Dermis microvascular lymphatic vessel endothelial cell (primary cell): ENCODE measurements at places on chromosomes 1 and 21. TPM values are rescaled to one million over a fixed set of nuclear protein-coding genes. Genes with fewer than 3 reads are reported as not detected.

C1orf122 gene
- total RNA-seq, result 12.1 and 21.2 TPM in 2 replicates

CFH gene
- 6.5 and 92.4 TPM in 2 replicates for total RNA-seq

LCE1F gene
- not detected in 2 replicates for total RNA-seq

DNA sequence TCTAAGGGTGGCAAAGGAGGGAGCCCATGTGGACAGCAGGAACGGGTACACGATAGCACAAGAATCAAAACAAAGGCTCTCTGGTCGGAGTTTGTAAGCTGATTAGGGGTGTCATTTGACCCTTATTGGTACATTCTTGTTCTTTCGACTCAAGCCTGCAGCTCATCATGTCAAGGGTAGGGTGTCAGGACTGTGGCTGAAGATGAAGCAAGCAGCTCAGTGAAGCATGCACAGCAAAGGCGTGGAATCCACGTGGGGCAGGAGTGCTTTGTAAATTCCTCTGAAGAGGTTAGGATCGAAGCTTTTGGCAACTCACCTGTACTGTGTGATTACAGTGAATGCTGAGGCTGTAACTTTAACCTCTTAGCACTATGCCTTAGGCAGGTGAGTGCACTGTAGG, 4.7 kb upstream of the ABCB10 start:
- DNase-seq, result no peak

DNA sequence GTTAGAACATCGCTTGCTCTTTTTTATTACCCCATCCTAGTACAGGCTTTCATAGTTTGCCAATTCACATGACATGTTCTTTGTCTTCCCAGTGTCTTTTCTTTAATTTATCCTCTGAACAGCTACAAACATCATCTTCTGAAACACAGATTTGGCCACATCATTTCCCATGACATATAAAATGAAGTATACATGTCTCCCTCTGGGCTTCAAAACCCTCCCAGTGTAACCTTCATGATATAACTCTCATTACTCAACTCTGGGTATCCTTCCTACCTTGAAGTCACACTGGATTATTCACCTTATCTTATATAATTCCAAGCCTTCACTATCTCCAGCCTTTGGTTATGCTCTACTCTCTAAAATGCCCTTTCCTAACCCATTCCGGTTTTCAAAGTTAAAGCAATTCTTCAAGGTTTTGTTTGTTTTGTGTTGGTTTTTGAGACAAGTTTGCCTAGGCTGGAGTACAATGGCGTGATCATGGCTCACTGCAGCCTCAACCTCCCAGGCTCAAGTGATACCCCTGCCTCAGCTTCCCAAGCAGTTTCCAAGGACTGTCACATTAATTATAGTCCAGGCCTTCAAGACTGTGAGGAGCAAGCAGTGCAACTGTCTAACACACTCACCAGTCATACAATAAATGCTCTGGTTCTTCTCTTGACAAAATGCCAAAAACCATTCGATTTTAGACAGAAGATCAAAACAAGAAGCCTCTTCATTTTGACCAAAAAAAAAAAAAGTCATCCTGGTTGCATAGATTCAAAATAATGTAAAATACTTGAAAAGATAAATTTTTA, 5.8 kb downstream of the RGS1 start:
- no peak for DNase-seq

DNA sequence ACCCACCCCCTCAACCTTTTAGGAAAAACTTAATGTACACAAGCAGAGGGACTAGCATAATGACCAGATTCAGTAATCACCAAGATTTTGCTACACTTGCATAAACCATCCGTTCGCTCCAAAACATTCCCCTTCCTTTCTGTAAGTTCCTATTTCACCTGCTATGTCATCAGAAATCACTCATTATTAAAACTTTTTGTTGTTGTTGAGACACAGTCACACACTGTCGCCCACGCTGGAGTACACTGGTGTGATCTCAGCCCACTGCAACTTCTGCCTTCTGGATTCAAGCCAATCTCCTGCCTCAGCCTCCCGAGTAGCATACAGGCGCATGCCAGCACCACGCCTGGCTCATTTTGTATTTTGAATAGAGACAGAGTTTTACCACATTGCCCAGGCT, 3.4 kb downstream of the MRPL20 start:
- DNase-seq, result no peak

- DNase-seq, result no peak
These were observed 16.2 kb upstream of the MYOG start for GRCh38 chr1:203101813-203102634.

FCRL5 gene
- not detected in 2 replicates for total RNA-seq

GRCh38 chr1:169550294-169550693, 36.0 kb downstream of the F5 start:
- DNase-seq, result peak; percentile 58

GRCh38 chr21:42357307-42357706, 6.5 kb upstream of the TFF2 start:
- no peak for DNase-seq

DNA sequence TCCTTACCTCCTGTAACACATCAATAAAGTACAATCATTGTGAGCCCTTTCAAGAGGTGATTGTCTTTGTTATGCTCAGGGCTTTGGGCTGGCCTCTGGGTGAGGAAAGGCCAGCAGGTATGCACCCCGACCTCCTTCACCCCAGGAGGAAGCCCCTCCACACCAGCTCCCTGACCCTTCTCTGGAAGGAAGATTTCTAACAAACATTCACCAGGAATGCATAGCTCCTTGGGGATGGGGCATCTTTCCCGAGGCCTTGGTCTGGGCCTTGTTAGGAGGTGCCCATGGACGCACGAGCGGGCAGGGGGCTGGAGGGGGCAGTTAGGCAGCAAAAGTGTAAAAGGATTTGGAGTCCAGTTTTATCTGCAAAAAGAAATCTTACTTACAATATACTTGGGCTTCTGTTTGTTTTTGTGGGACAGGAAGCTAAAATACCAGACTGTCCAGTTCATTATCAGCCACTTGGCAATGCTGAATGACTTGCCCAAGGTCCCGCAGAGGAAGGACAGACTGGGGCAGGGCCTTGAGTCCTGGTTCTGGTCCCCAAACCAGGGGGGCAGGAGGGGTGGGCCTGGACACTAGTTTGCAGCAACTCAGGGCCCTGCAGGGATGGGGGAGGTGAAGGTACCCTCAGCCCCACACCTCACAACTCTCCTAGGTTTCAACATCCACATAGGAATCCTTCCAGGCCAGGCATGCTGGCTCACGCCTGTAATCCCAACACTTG, 10.1 kb downstream of the ZC3H12A start:
- DNase-seq, result no peak

DNA sequence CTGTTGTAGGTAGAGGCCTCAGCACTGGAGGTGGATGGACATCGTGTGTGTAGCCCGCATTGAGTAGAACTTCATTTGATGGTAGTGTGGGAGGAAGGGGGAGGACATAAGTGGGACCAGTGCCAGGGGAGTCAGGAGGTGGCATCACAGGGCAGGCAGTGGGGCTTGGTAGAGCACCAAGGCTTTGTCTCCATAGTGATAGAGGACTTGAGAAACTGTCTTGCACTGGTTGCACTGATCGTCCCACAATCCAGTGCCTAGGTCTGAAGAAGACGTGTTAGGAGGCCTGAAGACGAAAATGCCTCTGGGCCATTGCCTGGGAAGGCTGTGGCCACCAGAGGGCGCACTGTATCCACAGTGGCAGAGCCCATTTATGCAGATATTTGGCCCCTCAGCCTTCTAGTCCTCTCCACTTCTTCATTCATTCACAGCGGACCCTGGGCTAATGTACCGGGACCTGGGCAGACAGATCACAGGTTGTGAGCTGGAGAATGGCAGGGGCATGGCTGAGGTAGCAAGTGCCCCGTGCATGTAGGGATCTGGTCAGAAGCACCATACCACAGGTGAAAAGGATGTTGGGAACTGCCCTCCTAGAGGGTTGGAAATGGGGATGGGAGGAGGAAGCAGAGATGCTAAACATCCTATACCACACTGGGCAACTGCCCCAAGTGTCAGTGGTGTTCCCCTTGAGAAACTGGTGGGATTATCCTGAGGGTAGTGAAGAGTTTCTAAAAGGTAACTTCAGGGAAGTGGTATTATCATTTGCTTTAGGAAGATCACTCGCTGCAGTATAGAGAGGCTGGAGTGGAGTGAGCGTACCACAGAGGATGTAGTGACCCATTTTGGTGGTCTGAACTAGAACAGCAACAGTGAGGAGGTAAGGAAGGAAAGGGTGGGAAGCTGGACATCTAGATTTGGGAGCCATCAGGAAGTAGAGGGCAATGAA, 95.3 kb downstream of the PIK3R3 start:
- peak; percentile 80 for DNase-seq

ECE1 gene
- total RNA-seq, result 105 and 129 TPM in 2 replicates

PBXIP1 gene
- 83.6 and 101 TPM in 2 replicates for total RNA-seq

GRCh38 chr1:82837766-82838465, 1037.2 kb downstream of the ADGRL2 start:
- DNase-seq, result no peak

DNA sequence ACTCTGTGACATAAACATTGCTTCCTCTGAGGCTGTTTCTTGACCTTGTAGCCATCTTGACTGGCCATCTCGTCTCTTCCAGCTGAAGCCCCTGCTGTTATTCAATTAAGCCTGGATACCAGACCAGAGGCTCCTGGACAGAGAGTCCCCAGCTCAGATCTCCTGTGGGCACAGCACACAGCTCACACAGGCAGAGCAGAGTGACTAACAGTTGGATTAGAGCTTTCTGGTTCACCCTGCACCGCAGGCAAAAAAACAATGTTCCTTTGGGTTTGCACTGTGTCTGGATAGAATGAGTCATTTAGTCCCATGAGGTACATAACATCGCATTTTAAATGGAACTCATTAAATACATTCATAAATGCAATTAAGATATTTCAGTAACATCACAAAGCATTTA, 33.4 kb upstream of the USH2A start:
- DNase-seq, result no peak

DNA sequence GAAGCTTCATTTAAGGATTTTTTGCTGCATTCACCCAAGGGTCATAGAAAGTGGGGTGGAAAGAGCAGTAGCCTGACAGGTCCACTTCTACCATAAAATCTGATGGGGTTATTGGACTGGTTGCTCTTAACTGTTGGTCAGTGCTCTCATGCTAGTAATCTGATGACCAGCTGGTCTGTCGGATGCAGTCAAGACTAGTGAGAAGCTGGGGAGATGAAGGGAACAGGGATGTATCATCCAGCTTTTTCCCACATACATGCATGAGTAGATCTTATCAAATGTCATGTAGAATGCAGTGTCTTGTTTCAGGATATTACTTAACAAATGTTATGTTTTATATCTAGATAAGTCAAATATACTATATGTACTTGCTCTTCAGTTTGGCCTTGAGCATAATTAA, 11.1 kb downstream of the ATP1B1 start:
- DNase-seq, result no peak

- DNase-seq, result no peak
These were observed 28.6 kb upstream of the LRRC3 start for GRCh38 chr21:44426663-44427191.

NBPF4 gene
- not detected in 2 replicates for total RNA-seq

DNA sequence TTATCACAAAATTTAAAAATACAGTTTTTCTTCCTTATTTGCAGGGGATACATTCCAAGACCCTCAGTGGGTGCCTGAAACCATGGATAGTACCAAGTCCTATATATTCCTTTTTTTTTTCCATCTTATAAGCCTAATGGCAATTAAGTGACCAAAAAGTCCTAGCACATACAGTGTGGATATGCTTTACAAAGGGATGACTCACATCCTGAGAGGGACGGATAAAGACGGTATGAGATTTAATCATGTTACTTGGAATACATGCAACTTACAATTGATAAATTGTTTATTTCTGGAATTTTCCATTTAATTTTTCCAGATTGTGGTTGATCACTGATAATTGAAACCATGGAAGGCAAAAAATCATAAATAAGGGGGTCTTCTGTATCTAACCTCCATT, 181.2 kb upstream of the BRINP3 start:
- DNase-seq, result no peak

- DNase-seq, result no peak
These were observed 38.6 kb downstream of the PDE9A start for GRCh38 chr21:42691901-42692559.

- no peak for DNase-seq
These were observed 27.0 kb downstream of the ZZZ3 start for GRCh38 chr1:77655431-77655974.

GRCh38 chr1:23872421-23872820, 4.3 kb upstream of the FUCA1 start:
- no peak for DNase-seq

GRCh38 chr1:29949676-29950075, 713.4 kb downstream of the PTPRU start:
- no peak for DNase-seq

DNA sequence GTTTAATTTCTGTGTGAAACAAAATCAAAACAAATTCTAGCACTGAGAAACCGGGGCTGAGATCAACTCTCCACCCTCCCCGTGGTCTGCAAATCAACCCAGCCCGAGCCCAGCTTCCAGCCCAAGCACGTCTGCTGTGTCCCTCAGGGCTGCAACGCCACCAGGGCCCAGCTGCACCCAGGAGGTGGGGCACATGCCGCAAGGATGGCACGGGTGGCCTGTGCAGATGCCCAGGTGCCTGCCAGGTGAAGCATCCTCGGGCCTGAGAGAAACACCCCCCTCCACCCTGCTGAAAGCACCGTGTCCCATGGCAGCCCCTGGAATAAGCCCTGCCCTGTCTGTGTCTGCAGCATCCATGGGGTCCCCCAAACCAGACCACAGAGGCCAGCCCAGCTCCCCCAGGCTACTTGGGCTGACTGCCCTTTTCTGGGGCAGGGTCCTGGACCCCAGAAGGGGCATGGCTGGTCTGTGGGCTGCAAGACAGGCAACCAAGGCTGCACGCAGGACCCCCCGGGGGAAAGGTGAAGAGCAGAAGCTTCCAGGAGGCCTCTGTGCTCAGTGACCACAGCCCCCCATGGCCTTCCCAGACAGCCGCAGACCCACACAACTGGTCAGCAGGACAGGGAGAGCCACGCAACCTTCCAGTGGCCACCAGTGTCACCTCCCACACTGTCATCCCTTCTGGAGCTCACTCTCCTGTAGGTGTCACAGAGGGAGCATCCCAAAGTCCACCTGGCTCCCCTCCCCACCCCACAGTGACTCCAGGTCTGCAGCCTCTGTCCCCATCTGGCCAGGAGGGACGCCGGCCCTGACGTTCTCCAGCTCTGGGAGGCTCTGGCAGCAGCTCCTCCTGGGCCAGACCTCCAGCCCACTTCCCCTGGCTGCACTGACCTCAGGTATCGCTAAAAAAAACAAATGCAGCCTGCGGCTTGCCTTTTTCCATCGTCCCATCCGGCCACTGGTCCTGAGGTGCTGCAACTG, 7.7 kb downstream of the WNT9A start:
- peak; percentile 9 for DNase-seq

GRCh38 chr1:116345011-116345410, 28.0 kb upstream of the ATP1A1 start:
- no peak for DNase-seq

HMGCL gene
- 37.7 and 46.3 TPM in 2 replicates for total RNA-seq

DNA sequence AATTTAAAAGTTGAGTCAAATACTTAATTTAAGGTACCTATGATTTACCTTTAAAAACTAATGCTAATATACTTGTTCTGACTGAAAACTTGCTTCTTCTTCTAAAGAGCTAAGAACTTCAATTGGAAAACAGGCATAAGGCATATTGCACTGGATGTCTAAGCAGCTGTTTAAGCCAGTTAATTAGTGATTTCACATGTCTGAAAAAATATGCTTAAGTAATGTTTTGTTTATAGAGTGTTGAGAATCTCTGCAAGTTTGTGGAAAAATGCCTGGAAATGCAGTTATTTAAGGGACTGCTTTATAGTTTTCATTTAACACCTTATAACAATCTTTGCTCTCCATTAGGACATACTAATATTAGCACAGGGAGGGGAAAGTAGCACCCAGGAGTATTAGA, 28.2 kb downstream of the UBE2U start:
- DNase-seq, result no peak

AIDA gene
- 33.8 and 40.2 TPM in 2 replicates for total RNA-seq

GRCh38 chr1:216425577-216425976, 2.3 kb upstream of the USH2A start:
- no peak for DNase-seq
